ENCODE measurements at places on chromosomes 4 and X.

- no peak for DNase-seq
Observed at GRCh38 chr4:84912741-84913140, 53.7 kb downstream of the WDFY3 start.

GRCh38 chr4:3615386-3616286 is 83.4 kb upstream of the LRPAP1 start:
- no peak for DNase-seq

DNA sequence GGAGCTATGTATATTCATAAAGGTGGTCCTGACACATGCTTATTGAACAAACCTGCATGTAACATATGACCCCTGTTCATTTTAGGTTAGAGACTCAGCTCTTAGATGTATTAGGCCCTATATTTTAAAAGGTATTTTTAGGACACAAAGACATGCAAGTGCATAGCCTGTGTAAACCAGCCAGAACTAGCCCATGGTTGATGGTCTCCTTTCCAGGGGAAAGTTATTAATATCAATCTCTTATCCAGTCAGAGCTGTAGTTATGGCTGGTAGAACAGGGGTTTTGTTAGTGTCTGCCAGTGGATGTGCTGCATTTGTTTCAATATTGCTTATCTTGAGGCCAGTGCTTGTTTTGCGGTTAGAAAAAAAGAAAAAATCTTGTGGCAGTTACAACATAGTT is 488.6 kb downstream of the KCTD8 start:
- DNase-seq = no peak

DNA sequence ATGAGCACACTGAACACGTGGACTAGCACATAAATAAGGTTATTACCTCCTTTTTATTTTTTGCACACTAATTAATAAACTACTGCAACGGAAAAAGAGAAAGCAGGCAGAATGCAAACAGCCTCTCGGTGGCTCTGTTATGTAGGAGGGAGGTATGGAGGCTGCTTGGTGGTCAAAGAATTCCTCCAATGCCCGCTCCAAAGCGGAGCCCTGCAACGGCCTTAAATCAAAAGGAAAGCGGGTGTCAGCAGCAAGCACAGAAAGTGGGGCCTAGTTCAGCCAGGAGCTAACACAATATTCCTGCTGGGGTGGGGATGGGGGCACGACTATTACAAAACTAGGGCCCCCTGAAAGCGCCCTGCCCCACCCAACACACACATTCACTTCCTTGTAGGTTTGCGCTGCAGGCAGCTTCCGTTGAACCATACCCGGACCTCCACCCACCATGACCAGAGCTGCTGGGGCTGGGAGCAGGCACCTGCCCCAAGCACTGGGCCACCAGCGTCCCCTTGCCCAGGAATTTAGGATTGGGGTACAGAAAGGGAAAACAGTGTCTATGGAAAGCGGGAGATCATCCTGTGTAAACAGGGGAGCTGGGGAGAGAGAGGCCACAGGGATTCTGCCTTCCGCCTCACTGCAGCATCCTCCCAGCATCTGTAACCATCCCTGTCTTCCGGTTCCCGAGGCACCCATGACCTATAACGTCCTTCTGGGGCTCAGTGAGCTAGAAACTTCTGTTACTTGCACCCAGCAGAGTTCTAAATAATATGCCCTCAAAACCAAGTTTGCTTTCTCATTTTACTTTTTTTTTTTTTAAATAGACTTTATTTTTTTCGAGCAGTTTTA is 57.1 kb upstream of the DDX3X start:
- DNase-seq = no peak

DNA sequence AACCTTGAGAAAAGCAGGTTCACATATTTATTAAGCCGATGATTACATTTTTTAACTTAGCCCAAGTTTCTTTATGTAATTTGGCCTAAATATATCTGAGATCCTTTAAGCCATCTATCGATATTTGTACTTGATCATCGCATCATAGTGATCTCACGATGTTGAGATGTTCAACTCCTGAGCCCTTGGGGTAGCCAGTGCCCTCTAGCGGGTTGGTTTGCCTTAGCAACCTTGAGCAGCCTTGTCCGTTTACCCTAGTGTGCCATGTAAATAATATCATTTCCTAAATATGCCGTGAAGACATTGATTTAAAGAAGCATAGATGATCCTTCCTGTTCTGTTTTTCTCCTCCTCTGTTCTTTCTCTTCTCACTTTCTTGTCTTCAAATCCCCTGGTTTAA is 432.2 kb downstream of the RPA4 start:
- DNase-seq = no peak

DNA sequence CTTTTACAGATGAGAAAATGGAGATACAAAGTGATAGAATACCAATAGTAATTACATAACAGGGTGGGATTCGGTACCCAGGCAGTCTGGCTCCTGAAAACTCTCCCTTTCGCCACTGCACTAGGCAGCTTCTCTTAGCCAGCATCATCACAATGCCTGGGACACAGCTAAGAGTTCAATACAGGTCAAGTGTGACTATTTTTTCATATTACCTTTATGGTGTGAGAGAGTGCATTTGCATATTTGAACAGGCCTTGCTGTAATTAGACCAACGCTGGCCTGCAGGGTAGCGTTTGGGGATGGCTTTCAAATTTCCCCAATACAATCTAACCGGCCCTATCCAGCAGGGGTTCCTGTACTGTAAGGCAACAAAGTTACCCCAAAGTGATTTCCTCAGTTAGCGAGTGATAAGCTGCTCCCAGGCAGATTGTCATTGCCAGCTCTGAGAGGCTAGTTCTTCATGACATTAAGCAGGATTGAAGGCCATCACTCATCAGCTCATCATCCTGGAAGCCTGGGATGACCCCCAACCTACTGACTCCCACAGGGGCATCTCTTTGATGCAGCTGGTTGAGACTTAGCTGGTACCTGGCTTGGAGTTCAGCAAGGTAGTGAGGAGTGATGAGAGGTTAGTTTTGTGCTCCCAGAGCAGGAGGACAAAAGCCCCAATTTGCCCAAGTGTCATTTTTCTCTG is 836.8 kb upstream of the LCORL start:
- DNase-seq = no peak

GRCh38 chrX:43474321-43474720 is 181.8 kb upstream of the MAOA start:
- DNase-seq = no peak

DNA sequence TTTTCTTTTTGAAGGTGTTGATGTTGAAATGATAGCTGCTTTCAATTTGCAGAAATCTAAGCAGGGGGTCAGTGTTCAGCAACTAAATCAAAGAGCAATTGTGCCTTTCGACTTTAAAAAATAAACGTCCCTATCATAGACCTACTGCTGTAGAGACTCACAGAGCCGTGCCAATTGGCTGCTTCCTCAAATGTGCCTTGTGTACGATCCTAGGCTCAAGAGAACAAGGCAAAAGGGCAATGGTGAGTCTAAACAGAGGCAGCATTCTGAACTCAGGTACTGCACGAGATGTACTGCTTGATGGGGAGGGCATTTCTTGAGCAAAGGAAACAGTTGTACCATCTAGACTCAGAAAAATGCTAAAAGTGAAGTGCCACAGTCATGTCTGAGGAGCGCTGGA is 29.8 kb downstream of the OPHN1 start:
- DNase-seq = no peak

DNA sequence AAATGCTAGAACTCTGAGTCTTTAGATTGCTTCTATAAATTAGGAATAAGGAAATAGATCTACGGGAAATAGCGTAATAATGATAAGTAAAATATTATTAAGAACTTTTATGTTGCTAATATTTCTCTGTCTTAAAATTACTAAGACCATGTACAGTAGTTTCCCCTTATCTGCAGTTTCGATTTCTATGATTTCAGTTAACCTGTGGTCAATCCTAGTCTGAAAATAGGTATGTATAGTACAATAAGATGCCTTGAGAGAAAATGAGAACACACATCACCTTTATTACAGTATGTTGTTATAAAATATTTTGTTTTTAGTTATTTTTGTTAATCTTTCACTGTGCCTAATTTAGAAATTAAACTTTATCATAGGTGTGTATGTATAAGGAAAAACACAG is 92.6 kb downstream of the CCSER1 start:
- no peak for DNase-seq

DNA sequence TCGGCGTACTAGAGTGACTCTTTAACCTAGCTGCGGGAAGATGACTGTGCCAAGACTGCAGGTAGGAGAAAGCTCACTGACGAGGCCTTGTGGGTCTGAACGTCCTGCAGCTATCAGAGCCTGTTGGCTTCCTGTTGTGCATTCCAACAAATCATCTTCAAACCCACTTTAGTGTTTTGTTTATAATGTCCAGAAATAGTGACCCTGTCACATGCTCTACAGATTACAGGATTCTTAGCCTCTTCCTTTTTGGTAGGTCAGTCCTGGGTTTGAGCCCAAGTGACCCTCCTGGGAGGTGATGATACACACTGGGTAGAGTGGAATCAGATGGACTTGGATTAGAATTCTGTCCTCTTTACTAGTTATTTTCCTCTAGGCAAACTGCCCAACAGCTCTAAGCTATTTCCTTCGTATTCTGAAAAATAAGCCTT is 33.2 kb downstream of the HTT start:
- no peak for DNase-seq

DNA sequence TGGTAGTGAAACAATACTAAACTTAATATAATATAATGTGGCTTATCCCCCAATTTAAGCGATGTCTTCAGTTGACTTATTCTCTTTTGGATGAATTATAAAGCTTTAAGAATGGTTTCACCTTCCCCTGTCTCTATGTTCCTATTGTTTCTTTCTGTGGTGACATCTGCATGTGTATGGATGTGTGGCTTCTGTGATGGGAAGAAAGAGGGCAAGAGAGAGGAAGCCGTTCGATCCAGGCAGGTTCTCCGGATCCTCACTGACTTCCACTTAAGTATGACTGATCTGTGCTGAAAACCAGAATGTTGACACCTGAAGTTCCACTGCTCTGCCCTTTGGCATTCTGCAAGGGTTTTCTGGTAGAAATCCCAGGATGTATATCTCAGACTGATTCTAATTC is 1150.8 kb downstream of the STPG2 start:
- DNase-seq = no peak

GRCh38 chr4:3771164-3771809 is 5.1 kb downstream of the ADRA2C start:
- no peak for DNase-seq

- no peak for DNase-seq
Observed at GRCh38 chr4:169557061-169557636, 55.2 kb downstream of the NEK1 start.

DNA sequence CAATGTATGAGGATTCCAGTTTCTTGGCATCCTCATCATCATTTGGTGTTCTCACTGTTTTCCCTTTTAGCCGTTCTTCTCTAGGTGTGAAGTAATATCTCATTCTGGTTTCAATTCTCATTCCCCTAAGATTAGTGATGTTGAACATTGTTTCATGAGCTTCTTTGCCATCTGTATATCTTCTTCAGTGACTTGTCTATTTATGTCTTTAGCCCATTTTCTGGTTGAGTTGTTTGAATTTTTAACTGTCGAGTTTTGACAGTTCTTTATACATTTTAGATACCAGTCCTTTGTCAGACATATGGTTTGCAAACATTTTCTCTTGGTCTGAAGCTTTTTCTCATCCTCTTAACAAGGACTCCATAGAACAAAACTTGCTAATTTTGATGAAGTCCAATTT is 101.1 kb downstream of the NHSL2 start:
- DNase-seq = no peak

GRCh38 chr4:38160487-38161207 is 200.4 kb downstream of the PTTG2 start:
- DNase-seq = peak; percentile 37

DNA sequence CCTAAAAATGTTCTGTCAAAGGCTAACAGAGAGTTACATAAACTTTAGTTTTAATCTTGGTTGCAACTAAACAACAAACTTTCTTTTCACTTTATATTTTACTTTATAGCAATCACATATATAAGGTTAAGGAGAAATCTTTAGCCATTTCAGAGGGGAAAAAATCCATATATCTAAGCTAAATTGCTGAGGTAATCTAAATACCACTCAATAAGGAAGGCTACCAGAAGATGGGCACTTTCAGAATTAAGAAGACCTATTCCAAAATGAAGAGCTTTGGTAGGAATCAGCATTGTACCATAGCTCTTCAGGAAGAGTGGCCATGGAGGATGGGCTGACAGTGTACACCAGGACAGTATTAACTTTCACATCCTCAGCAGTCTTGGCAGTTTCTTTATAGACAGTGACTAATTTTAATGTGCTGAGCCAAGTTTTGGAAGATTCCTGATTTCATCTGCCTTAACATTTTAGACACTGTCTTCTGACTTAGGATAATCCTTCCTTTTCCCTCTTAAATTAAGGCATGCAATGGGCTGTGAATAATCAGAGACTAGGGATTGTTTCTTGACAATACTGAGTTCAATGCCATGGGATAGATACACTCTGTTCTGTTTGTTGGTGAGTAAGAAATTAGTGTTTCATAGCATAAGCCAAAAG is 7.1 kb downstream of the FAT4 start:
- no peak for DNase-seq

DNA sequence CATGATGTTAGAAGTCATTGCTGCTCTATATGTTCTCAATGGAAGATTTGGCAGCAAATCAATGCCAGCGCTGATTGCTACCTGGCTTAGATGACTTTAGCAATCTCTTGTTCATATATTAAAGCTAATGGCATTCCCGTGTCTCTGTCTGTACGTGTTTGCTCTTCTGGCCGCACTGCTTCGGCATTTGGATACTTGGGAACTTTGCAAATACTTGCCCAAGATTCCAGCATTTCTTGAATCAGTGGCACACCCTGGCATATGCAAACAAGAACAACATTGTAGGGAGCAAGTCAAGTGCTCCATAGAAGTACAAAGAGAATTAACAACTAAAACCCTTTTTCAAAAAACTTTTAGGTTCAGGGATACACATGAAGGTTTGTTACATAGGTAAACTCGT is 128.9 kb upstream of the TMEM164 start:
- no peak for DNase-seq

DNA sequence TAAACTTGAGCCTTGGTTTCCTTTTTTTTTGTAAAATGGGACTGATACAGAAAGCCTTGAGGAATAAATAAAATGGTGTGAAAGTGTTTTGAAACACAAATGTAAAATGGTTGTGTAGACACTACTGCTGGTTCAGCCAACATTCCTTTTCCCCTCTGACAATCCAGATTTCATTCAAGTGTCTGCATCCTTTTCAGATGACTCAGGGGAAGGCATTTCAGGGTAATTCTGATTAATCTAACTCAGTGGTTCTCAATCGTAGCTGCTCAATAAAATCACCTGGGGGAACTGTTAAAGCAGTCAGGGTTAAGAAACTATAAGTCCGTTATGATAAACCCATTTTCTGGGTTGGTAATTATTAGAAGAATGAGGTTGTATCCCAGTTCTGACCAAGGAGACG is 4.6 kb downstream of the ARHGAP10 start:
- DNase-seq = no peak

- no peak for DNase-seq
Observed at GRCh38 chr4:168832763-168833575, 177.1 kb downstream of the CBR4 start.

- no peak for DNase-seq
Observed at GRCh38 chr4:23814996-23815660, 74.7 kb downstream of the PPARGC1A start.

GRCh38 chrX:38804682-38805431 is 3.6 kb downstream of the MID1IP1 start:
- peak; percentile 10 for DNase-seq

DNA sequence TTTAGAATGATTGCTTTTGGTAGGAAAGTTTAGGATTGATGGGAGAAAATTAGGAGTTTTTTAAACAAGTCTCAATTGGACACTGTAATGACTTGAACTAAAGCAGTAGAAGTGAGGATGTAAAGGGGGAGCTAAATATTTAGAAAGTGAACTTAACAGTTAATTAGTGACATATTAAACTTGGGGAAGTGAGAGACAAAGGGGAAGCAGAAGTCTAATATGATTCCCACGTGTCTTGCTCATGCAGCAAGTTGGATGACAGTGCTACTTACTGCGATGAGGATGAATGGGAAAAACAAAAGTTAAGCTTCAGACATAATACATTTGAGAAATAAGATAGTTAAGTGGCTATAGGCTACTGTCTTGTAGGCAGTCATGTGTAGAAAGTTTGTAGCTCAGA is 110.4 kb downstream of the RPA4 start:
- DNase-seq = no peak

Measured in stimulated activated CD4-positive, alpha-beta T cell treated with anti-CD3 and anti-CD28 coated beads, Interleukin-12 subunit alpha, Interleukin-12 subunit beta, amount 100 ng/mL, for 24 hours (primary cell).